Liver (tissue), 10 donors: ENCODE measurements at places on chromosomes 7 and 10. TPM values are rescaled to one million over a fixed set of nuclear protein-coding genes. Genes with fewer than 3 reads are reported as not detected.

MYPN gene
- total RNA-seq, result 0.08 TPM

AFAP1L2 gene
- 1.8 TPM for total RNA-seq

WDFY4 gene
- total RNA-seq, result 7.1 TPM

KEL gene
- 81.0 TPM for total RNA-seq

IGF2BP3 gene
- 28.4 TPM for total RNA-seq

DDC gene
- 74.9 TPM for total RNA-seq

TEX47 gene
- not detected for total RNA-seq

DNA sequence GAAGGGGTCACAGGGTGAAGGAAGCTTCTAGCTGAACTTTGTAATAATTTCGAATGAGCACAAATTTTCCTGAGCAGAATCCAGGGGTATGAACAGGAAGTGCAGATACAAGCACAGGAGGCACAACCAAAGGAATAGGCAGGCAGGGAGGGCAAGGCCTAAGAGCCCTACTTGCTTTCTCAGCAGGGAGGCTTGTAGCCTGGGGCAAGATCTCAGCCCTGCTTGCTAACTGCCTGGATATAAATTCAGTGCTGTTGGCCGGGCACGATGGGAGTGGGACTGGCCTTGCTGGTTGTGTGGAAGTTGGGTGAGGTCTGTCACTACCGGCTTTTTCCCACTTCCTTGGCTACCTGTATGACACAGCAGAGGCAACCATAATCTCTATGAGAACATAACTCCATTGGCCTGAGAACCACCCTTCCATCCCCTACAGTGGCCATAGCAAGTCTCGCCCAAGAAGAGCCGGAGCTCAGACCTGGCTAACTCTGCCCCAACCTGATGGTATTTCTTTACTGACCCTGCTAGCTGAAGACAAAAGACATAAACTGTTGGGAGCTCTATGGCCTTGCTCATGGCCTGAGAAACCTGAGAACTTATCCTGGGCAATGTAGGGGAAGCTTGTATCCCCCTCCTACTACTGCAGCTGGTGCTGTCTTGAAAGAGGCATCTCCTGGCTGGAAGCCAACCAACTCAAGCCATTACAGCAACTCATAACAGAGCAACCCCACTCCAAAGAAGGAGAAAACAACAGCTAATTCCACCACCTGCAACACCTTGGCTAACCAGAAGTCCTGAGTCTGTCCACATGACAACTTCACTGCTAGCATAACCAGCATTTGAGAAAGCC, 27.6 kb downstream of the CLDN12 start:
- no peak overlapping the region for H3K4me3 ChIP-seq
- no peaks in the 10 kb centered on the region for H3K27me3 ChIP-seq
- no peak overlapping the region for H3K27ac ChIP-seq

GRCh38 chr7:14424675-14425074, 435.2 kb upstream of the ETV1 start:
- no peak overlapping the region for H3K4me3 ChIP-seq
- H3K36me3 ChIP-seq, result no peaks in the 10 kb centered on the region
- H3K27me3 ChIP-seq, result no peaks in the 10 kb centered on the region
- H3K4me1 ChIP-seq, result no peaks in the 10 kb centered on the region

GRCh38 chr10:72337722-72338121, 17.0 kb downstream of the DNAJB12 start:
- H3K36me3 ChIP-seq, result peaks cover 12% of the 10 kb centered on the region
- no peak for DNase-seq
- H3K4me3 ChIP-seq, result no peak overlapping the region
- H3K27ac ChIP-seq, result no peak overlapping the region
- no peaks in the 10 kb centered on the region for H3K27me3 ChIP-seq

- H3K27ac ChIP-seq, result no peak overlapping the region
- H3K4me1 ChIP-seq, result no peaks in the 10 kb centered on the region
- H3K36me3 ChIP-seq, result no peaks in the 10 kb centered on the region
- no peaks in the 10 kb centered on the region for H3K27me3 ChIP-seq
- DNase-seq, result no peak
Observed at GRCh38 chr10:43857206-43857930, 208.7 kb upstream of the ZNF32 start.

DNA sequence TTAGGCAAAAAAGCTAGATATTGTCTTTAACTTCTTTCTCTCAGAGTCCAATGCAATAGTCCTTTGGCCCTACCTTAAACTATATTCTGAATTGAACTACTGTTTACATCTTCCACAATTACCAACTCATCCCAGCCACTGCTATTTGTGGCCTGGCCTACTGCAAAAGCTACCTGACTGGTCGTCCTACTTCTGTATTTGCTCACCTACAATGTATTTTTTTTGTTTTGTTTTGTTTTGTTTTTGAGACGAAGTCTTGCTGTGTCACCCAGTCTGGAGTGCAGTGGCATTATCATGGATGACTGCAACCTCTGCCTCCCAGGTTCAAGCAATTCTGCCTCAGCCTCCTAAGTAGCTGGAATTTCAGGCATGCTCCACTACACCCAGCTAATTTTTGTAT, 51.2 kb downstream of the ARL4A start:
- H3K4me3 ChIP-seq, result no peak overlapping the region
- H3K27me3 ChIP-seq, result no peaks in the 10 kb centered on the region
- H3K36me3 ChIP-seq, result no peaks in the 10 kb centered on the region
- no peak for DNase-seq
- no peaks in the 10 kb centered on the region for H3K4me1 ChIP-seq

GRCh38 chr7:2621061-2621828, 10.5 kb upstream of the TTYH3 start:
- peak overlapping the region; percentile 2 for H3K27ac ChIP-seq
- no peaks in the 10 kb centered on the region for H3K36me3 ChIP-seq
- no peak for DNase-seq
- H3K4me3 ChIP-seq, result no peak overlapping the region

DNA sequence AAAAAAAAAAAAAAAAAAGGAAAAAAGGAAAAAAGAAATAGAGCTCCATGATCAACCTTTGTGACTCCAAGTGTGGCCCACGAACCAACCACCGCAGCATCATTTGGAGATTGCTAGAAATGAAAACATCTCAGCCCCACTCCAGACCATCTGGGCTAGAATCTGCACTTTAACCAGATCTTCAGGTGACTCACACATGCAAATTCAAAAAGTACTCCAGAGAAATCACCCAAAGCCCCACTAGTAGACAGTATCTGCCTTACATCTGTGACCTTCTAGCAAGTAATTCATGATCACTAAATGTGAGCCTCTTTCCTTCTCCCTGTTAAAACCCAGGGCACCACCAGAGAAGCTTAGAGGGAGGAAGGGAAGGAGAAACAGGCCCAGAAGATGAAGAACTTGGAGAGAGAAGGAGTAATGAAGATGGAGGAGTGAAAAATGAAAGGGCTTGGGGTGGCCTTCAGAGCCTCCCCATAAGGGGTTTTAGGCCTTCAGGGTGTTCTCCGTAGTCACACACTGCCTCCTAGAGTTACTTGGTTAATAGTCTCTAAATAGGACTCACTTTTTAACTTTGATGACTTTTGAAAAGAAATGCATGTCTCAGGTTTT, 94.0 kb downstream of the SLC37A3 start:
- H3K4me3 ChIP-seq, result no peak overlapping the region
- no peak for DNase-seq
- no peaks in the 10 kb centered on the region for H3K27me3 ChIP-seq
- no peaks in the 10 kb centered on the region for H3K36me3 ChIP-seq

DNA sequence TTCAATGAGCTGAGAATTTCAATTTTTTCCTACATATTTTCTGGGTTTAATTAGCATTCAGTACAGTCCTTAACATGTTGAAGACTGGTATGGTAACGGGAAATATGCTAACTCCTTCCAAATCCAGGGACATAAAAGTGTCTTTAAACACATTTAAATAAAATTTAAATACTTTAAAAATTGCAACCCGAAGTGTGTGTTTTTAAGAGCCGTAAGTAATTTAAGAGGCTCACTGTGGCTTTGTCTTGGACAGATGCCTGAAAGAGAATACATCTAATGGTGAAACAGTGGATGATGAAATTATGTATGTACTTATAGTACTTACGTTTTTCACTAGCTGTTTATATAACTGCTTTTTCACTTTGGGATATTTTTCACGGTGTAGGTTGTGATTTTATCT, 687.3 kb upstream of the CELF2 start:
- H3K4me1 ChIP-seq, result no peaks in the 10 kb centered on the region
- no peaks in the 10 kb centered on the region for H3K36me3 ChIP-seq
- no peak overlapping the region for H3K4me3 ChIP-seq
- DNase-seq, result no peak

DNA sequence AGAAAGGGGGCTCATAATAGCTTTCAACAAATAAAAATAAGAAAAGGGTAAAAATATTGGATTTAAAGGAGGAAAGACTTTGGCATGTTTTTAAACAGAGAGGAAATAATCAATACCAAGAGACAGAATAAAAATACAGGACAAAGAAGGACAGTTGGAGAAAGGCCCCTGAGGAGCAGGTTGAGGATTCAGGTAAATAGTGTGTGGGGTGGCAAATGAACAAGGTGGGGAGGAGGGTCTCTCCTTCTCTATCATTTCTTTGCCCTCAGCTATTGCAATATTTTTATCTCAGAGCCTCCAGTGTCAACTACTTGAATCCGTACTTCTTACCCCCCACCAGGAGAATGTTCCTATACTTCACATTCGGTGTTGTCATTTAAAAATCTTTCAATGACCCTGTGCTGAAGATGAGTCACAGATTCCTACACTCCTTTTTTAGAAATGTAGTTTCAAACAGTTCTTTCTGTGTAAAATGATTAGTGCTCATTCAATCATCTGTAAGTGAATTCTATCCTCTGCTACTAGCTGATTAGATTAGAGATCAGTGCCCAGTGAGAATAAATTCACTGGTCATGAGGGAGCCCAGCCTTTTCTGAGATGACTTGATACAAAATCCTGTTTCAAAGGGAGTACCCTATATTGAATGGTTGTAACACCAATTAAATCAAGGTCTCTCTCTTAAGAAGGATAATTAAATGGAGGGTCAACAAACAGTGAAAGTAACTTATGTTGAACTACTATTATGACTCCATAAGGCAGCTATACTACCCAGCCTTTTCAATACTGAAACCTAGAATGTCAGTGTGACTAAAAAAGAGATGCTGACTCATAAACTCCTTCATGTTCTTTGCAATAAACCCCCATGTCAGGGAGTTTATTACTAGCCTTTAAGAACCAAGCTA, 50.4 kb upstream of the WNT16 start:
- peaks cover 8% of the 10 kb centered on the region for H3K36me3 ChIP-seq
- peaks cover 13% of the 10 kb centered on the region for H3K4me1 ChIP-seq
- no peak for DNase-seq
- H3K27me3 ChIP-seq, result no peaks in the 10 kb centered on the region
- H3K27ac ChIP-seq, result no peak overlapping the region

GRCh38 chr10:74642901-74643595, 183.4 kb upstream of the KAT6B start:
- H3K4me3 ChIP-seq, result no peak overlapping the region

DNA sequence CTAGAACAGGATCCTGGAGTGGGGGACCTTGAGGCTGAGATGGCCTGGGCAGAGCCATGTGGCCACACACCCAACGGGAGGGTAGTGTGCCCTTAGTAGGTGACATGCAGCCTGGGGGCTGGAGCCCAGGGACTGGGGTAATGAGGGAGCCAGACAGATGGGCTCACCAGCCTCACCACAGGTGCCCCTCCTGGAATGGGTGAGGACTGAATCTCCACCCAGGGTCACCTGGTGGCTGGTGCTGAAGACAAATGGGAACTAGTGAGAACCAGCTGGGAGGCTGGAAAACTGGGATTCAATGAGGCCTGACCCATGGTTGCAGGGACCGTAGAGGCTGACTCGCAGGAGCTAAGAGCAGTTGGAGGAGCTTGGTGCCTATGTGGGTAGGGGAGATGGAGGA, 6.1 kb downstream of the ZP3 start:
- DNase-seq, result no peak
- no peaks in the 10 kb centered on the region for H3K4me1 ChIP-seq
- no peaks in the 10 kb centered on the region for H3K27me3 ChIP-seq
- no peak overlapping the region for H3K27ac ChIP-seq
- no peak overlapping the region for H3K4me3 ChIP-seq

GRCh38 chr10:32790483-32790882, 167.5 kb downstream of the ITGB1 start:
- no peak overlapping the region for H3K4me3 ChIP-seq
- DNase-seq, result no peak
- no peaks in the 10 kb centered on the region for H3K27me3 ChIP-seq
- no peak overlapping the region for H3K27ac ChIP-seq

DNA sequence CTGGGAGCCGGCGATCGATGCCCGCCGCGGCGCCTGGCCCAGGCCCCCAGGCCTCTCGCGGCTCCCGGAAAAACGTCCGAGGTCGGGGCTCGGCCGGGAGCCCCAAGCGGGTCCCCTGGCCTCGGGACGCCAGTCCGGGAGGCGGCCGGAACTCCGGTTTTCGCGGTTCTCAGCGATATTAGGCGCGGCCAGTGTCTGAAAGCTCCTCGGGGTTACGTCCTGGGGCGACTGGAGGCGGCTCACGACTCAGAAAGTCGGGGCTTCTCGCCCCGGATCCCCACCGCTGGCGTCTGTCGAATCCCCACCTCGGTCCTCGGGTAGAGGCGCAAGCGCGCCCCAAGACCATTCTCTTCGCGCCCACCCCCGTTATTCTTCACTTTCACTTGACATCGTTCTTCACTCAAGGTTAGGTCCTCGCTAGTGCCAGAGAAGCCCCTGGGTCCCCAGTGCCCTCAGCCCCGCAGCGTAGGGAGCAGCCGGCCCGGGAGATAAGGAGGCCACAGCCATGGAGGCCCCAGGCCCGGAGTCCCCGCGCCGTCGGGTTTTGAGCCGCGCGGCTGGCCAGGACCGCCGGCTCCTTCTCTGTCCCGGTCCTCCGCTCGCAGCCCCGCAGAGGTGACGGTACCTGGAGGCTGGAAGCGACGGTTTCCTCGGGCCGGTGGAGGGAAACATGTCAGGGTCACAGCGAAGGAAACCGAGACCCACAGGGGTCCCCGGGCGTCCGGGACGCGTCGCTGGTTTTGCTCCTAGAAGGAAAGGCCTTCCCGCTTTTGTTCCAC, 35.2 kb upstream of the EBLN1 start:
- no peaks in the 10 kb centered on the region for H3K36me3 ChIP-seq
- peak overlapping the region; percentile 82 for H3K4me3 ChIP-seq
- DNase-seq, result peak; percentile 67
- peak overlapping the region; percentile 81 for H3K27ac ChIP-seq
